D341Med (cell line): ENCODE measurements at places on chromosomes 2 and 18.
A peak's percentile ranks its signal among the peaks of the same experiment; 100 is the strongest.

- no peak for DNase-seq
Measured at GRCh38 chr2:189762229-189762550, 402 bp downstream of the OSGEPL1 start.

- no peak for DNase-seq
Measured at GRCh38 chr2:88265352-88266303, 95.5 kb downstream of the THNSL2 start.

- peak; percentile 81 for DNase-seq
Measured at GRCh38 chr18:44679914-44680272, 795 bp upstream of the SETBP1 start.

- no peak for DNase-seq
Measured at GRCh38 chr2:19542796-19543662, 184.6 kb upstream of the OSR1 start.

GRCh38 chr18:48819276-48819675 is 131.5 kb downstream of the SMAD7 start:
- no peak for DNase-seq

GRCh38 chr2:85181134-85181631 is 48.0 kb downstream of the TCF7L1 start:
- DNase-seq: no peak

DNA sequence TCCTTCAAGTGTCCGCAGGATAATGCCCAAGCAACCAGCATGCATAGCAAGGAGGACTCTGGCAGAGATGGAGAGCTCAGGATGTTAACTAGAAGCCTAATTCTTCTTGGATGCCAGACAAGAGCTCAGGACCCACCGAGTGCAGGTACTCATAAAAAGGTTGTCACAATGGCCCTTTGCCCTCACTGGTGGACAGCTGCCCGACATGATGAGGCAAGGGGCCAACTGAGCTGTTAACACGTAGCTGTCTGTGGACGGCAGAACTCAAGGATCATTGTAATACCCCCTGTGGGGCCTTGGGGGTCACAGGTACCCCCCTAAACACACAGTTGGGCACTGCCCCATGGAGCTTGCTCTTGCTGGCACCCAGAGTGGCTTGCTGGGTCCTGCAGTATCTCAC is 393.7 kb downstream of the PIK3C3 start:
- DNase-seq: no peak

- no peak for DNase-seq
Measured at GRCh38 chr2:177738461-177739235, 333.9 kb downstream of the PDE11A start.

DNA sequence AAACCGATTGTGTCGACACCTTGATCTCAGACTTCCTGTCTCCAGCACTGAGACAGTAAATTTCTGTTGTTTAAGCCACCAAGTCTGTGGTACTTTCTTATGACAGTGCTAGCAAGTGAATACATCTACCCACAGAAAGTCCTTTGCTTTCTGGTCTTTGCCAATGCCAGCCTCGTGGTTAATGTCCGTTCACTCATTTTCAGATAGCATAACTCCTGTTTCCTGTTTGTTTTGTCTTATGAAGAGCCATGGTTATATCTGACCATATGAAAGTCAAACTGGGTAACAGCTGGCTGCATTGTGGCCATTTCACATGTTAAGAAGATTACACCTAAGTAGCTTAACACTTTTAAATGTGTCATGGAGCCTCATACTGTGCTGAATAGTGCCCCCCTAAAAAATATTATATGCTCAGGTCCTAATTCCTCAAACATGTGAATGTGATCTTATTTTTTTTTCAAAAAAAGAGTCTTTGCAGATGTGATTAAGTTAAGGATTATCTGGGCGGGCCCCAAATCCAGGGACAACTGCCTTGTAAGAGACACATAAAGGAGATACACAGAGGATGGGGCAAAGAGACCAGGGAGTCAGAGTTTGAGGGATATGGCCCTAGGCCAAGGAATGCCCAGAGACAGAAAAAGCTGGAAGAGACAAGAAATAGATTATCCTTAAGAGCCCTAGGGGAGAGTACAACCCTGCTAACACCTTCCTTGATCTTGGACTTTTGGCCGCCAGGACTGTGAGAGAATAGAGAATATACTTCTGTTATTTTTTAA is 118.0 kb downstream of the KCNE4 start:
- DNase-seq: peak; percentile 61

DNA sequence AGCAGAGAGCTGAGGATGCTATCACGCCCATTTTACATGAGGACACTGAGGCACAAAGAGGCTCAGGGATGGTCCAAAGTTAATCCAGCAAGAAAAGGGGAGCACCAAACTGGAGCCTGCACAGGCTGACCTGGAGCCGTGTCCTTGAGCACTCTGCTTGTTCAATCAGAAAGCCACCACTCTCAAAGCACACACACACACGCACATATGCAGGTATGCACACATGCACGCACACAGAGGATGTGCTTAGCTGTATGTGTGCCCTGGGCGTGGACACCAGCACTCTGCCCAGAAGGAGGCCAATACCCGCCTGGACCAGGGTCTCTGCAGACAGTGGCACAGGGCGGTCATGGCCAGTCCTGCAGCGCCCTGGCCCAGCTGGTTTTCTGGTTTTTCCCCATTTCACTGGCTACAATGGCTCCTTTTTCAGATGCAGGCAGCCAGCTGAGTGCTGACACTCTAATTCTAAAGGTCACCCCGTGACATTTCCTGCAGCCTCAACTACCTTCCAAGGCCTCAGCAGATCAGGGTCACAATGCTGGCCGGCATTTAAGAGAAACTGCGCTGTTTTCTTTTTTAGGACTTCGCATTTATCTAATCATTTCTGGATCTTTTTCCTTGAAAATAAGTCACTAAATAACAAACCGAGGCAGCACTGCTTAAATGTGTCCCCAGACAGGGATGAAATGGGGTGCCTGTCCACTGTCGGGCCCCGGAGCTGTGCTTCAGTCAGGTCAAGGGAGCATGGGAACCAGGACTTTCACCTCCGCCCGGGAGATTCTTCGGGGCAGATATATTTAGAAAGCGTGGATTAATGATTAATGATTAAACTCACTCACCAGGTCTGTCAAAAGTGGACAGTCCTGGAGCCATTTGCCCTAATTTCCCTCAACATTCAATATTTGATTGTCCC is 104.5 kb downstream of the HDAC4 start:
- no peak for DNase-seq
